ENCODE measurements at places on chromosomes 7 and 10.

GRCh38 chr7:129840757-129841156 lies 112.0 kb downstream of the UBE2H start:
- DNase-seq, result no peak

DNA sequence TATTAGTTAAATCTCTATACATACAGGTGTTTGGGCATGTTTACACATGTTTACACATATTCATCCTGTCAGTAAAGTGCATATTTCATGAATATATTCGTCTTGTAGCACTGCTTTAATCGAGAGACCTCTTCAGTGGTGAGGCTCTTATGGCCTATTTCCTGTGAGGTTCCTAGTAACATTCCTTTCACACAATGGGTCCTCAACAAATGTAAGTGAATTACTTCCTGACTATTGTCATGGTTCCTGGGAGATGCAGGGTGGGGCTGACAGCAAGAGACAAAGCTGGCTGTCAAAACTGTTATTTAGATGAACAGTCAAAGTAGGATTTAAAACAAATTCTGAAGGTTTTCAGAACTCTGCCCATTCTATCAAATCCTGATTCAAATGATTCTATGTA lies 12.4 kb upstream of the SEMA3A start:
- DNase-seq, result no peak

DNA sequence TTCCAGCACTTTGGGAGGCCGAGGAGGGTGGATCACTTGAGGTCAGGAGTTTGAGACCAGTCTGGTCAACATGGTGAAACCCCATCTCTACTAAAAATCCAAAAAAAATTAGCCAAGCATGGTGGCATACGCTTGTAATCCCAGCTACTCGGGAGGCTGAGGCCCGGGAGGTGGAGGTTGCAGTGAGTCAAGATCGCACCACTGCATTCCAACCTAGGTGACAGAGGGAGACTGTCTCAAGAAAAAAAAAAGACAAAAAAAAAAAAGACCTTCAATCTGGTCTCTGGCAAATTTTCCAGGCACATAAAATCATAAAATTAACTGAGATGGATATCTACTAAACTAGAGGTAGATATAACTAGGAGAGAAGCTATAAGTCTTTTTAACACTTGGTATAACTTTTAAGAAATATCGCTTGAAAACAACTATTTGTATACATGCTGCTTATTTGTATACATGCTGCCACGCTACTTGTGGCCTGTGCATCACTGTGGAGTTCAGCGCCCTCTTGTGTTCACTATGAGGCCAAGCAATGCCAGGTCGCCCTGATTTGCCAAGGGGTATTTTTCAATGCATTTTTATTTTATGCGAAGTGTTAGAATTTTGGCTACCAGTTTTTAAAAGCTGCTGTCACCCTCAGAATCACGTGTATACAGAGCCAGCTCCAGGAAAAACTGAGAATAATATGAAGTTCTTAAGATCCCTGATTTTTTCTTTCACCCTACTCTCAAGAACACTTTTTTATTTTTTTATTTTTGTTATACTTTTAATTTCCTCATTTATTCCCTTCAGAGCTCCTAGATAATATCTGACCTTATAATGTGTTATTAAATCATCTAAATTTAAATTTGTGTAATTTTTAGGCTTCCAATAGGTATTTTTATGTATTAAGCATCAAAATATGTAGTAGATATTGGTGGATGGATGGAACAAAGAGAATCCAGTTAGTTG lies 26.7 kb downstream of the CYCS start:
- DNase-seq, result peak; percentile 58

DNA sequence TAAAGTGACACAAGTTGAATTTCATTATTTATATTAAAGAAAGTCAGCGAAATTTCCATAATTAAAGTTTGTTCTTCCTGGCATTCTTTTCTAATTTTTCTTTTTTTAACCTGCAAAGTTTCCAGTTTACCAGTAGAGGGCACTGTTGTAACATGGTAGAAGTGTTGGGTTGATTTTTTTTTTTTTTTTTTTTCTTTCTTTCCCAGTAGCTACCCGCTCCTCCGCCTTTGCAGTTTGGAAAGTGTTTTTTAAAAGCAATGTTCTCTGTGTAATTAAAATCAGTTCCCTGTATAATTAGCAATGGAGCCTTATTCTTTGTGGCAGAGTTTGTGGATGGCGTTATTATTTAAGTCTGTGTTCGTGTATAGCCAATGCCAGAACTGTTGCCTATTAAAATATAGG lies 53.7 kb downstream of the TAF3 start:
- DNase-seq, result no peak

- no peak for DNase-seq
These were observed 40.3 kb downstream of the DAGLB start for GRCh38 chr7:6407434-6407833.

- DNase-seq, result no peak
These were observed 1.6 kb downstream of the MEOX2 start for GRCh38 chr7:15684871-15685270.

DNA sequence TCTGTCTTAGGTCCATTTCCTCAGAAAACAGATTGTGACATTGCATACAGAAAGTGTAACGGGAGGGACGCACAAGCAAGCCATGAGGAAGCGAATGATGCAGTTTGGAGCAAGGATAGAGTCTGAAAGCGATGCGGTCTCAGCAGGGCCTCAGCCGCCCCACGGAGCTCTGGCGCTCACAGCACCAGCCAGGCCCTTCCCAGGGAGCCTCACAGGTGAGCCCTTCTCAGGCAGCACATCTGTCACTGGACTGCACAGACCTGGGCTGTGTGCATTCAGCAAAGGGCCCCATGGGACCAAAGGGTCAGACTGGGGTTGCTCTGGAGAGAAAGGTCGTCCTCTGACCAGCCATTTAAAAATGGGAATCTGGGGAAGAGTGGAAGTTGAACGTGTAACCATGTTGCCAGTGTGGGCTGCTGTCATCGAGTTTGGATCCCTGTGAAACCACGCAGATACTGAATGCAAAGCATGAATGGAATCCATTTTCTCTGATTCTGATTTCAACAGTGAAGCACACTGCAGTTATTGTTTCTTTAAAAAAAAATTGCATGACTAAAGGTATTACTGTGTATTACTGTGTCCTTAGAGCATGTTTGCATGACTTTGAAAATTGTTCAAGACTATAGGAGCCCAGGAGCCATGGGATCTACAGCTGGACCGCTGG lies 350.0 kb upstream of the AKR1E2 start:
- DNase-seq, result no peak

GRCh38 chr10:35035606-35036005 lies 54.5 kb downstream of the CUL2 start:
- DNase-seq, result no peak

DNA sequence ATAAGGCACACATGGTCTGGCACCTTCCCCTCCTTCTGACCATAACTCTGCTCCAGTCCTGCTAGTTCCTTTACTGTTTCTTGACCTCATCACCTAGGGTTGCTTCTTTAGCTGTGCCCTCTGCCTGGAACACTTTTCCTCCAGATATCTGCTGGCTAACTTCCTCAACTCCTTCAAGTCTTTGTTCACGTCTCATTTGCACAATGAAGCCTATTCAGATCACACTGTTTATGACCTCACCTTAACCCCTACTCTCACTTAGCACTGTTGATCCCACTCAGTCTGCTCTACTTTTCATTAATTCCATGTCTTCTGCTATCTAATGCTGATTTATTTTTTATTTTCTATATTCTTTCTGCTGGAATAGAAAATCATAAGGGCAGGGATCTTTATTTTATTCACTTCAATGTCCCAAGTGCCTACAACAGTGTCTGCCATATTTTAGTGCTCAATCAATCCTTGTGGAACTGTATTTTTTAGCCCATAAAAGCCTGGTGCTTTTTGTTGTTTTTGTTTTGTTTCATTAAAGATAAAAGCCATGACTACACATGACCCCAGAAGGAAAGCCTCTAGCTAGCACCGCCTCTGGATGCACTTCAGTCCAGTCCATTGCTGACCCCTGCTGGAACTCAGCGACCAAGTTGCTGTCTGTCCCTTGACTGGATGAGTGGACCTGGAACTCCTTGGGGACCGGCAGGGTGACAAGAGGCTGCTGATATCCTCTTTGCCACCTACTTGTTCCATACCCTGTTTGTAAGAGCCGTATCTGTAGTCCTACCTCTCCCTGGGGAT lies 12.3 kb downstream of the KLF14 start:
- DNase-seq, result peak; percentile 80

DNA sequence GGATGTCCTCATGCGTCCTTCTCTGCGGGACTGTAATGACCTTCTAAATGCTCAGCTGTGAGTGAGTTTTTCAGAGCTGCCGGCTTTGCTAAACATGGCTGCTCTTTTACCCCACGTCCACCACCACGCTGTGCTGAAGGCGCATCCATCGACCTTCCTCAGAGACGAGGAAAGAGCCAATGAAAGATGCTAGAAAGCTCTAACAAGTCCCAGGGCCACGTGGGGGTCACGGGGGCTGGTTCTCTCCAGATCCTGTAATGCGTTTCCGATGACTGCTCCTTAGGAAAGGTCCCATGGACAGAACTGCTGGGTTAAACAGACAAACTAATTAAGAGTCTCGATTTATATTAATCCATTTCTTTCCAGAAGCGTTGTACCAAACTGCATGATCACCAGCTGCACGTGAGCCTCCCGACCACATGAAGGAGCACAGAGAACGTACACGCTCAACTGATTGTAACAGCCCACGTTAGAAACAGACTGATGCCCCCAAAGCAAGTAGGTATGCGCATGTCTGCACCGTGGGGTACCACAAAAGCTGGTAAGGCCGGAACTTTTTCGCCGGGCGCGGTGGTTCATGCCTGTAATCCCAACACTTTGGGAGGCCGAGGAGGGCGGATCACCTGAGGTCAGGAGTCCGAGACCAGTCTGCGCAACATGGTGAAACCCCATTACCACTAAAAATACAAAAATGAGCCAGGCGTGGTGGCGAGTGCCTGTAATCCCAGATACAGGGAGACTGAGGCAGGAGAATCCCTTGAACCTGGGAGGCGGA lies 109.6 kb downstream of the TCERG1L start:
- DNase-seq, result peak; percentile 7

GRCh38 chr10:7958442-7958841 lies 96.0 kb upstream of the GATA3 start:
- no peak for DNase-seq

DNA sequence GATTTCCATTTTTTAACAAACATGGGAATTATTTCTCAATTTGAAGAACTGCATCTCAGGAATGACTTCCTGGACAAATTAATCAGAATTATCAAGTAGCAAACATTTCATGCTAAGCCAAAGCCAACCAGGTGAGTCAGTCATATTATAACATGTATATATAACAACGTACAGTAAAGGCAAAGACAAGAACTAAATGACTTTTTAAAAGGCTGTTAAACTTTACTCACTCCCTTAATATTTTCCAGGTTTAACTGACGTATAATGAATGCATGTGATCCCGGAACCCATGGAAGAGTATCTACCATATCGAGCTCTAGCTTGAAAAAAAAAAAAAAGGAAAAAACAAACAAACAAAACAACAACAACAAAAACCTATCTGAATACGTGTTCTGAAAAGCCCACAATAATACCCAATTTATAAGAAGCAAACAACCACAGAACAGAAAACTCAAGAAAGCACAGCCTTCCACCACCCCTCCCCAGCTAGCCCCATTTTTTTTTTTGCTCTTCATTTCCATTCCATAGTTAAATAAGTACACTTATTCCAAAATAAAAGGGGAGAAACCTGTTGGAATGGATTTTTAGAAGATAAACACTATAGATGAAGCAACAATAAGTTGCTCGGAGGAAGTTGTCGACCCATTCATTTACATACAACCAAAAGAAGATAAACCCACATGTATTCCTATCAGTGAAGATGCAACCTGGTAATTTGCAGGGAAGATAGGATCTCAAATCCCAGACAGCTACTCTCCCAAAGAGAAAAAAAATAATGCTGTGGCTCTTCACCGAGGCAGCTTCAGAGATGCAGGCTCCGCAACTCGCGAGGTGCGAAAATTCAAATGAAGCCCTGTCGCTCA lies 537 bp downstream of the NAPEPLD start:
- DNase-seq, result no peak

DNA sequence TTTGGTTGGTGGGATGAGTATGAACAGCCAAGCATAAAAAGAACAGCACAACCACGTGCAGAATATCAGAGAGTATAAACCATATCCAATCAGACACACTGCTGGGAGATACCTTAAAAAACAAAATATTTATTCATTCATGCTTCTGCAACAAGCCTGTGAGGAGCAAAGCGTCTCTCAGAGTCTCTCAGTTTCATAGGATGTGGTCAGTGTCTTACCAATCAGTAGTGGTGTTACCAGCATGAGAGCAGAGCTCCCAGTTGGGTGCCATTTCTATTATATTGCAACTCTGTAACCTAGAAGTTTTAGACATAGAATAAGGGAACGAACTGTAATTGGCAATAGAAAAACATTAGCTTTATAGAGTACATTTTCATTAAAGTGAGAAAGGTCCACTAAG lies 445.9 kb upstream of the LRRN3 start:
- DNase-seq, result no peak

DNA sequence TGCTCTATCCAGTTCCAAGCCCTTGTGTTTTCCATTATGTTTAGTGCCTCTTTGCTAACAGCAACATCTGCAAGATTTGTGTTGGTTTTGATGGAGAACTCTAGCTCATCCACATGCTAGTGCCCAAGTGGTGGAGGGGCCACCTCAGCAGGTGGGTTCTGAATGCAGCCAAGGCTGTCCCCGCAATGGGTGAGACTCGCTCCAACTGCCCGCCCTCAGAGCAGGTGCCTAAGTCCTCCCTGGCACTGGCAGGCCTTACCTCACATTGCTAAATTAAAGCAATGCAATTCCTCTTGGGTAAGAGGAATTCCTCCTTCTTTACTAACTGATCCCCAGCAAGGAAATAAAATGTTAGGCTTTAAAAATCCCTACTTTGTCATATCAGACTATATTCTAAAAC lies 146.8 kb downstream of the ADCY1 start:
- DNase-seq, result no peak

GRCh38 chr10:124072541-124072940 lies 20.9 kb downstream of the CHST15 start:
- DNase-seq, result no peak

GRCh38 chr7:157670490-157671357 lies 333.9 kb downstream of the DNAJB6 start:
- peak; percentile 65 for DNase-seq

DNA sequence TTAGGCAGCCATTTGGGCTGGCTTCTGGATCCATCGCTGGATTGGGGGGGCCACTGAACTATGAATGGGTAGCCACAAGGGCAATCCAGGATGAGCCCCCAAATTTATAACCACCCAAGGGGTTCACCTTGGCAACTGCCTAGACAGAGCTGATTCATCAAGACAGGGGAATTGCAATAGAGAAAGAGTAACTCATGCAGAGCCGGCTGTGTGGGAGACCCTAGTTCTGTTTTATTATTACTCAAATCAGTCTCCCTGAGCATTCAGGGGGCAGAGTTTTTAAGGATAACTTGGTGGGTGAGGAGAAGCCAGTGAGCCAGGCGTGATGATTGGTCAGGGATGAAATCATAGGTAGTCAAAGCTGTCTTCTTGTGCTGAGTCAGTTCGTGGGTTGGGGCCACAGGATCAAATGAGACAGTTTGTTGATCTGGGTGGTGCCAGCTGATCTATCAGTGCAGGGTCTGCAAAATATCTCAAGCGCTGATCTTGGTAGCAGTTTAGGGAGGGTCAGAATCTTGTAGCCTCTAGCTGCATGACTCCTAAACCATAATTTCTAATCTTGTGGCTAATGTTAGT lies 57.9 kb downstream of the DNAJB9 start:
- no peak for DNase-seq

GRCh38 chr10:23253780-23254179 lies 61.7 kb downstream of the PTF1A start:
- DNase-seq, result no peak

GRCh38 chr7:114182837-114183236 lies 231.8 kb upstream of the FOXP2 start:
- no peak for DNase-seq

GRCh38 chr7:3092468-3092867 lies 48.8 kb upstream of the CARD11 start:
- DNase-seq, result no peak

GRCh38 chr7:91778416-91778815 lies 102.1 kb downstream of the MTERF1 start:
- DNase-seq, result no peak

All from head of caudate nucleus (tissue), 42 donors.